ENCODE measurements at places on chromosomes 12 and 14. TPM values are rescaled to one million over a fixed set of nuclear protein-coding genes. Genes with fewer than 3 reads are reported as not detected.

DNA sequence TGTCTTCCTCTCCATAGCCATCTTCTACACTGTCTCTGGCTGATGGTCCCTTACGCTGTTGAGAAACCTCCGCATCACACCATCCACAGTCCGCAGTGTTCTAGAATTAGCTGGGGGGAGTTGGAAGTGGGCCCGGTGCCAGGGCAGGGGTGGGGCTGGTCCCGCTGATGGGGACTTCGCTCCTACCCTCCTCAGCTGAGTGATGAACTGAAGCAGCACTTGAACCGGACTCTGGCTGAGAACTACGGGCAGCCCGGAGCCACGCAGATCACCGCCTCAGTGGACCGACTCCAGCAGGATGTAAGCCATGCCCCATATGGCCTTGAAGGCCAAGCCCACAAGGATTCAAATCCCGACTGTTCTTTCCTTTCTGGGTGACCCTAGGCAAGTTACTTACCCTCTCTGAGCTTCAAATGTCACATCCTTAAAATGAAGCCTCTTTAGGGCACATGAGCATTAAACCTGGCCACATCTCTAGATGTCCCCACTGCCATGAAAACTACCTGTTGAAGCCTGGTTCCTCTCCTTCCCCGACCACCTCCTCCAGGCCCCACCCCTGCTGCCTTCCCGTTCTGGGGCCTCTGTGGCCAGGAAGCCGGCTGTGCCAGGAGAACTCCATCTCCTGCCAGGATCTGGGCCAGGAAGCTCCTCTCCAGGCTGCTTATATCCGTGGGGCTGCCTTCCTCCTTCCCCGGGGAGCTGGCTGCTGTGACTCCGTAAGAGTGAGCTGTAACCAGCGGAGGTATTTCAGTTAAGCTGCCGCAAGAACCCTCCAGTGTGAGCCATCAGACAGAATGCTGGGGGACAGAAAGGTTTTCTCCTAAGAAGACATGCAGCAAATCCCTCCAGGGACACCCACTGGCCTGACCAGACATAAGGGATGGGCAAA lies 53.1 kb downstream of the TSPAN11 start:
- peaks cover 22% of the 10 kb centered on the region for H3K27me3 ChIP-seq
- H3K36me3 ChIP-seq = peaks cover 2% of the 10 kb centered on the region
- no peaks in the 10 kb centered on the region for H3K4me1 ChIP-seq

TCL1B gene
- total RNA-seq = not detected

NABP2 gene
- 12.5 TPM for total RNA-seq

KCNMB4 gene
- total RNA-seq = 0.26 TPM

DNA sequence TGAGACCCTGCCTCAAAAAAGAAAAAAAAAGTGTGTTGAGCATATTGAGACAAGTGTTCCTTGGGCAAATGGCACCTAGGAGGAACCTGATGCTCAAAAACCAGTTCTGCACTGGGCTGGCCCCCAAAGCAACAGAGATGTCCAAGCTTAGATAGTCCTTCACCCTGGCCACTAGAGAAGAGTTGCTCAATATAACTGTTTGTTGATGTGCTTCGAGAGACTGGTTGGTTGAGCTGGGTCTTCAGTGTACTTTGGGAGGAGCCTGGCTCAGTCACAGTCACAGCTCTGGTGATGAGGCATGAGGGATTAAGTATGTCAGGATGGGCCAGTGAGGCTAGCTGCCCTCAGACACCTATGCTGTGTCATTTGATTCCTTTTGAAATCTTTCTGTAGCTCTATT lies 38.0 kb downstream of the SLC2A14 start:
- H3K27me3 ChIP-seq = peaks cover 13% of the 10 kb centered on the region
- no peak for DNase-seq
- no peak overlapping the region for H3K4me3 ChIP-seq
- peaks cover 2% of the 10 kb centered on the region for H3K4me1 ChIP-seq
- H3K36me3 ChIP-seq = no peaks in the 10 kb centered on the region
- H3K27ac ChIP-seq = no peak overlapping the region
